ENCODE measurements at places on chromosomes 4 and X.

- no peak for DNase-seq
Observed at GRCh38 chr4:146049802-146050201, 111.2 kb upstream of the ZNF827 start.

GRCh38 chrX:132532913-132533312 is 44.1 kb upstream of the MBNL3 start:
- DNase-seq: no peak

GRCh38 chr4:2255501-2256155 is 6.3 kb downstream of the MXD4 start:
- no peak for DNase-seq

DNA sequence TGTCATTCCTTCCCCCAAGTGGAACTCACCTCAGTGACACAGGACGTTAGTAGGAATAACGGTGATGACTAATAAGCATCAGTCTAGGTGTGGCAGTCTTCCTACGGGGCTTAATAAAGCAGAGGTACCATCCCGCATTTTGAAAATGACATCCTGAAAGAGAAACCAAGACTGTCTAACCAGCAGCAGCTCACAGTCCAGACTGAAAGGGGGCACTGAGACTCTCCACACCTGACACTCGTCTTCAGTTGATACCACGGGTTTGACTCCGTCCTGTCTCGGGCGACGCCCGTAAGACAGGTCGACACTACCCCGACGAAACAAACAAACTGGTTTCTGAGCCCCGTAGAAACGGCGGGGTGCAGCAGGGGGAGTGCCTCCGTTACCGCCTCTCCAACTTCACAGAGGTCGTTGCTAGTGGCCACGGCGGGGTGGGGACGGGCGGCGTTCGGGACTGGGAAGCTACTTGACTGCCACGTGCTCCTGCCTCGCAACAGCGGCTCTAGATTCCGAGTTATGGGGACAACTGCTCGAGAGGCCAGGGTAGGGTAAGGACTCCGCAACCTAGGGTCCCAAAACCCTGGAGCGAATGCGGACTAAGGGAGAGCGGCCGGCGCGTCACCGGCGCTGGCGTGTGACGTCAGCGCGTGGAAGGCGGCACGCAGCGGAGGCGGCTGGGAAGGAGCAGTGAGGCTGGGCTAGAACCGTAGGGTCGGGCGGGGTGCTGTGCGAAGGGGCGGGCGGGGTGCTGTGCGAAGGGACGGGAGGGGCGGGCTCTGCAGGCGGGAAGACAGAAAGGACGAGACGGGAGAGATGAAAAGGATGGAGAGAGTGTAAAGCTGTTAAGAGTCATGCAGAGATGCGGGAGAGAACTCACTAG is at the start of gene NEK1:
NEK1 (minus strand) TSS at position 593 of the 880 bp plus-strand sequence. CDS start 9,953 bp downstream, outside the sequence.
- peak; percentile 80 for DNase-seq

All from NCI-H1694 treated with DMSO at 0.1 percent for 48 hours (cell line).